Epithelial cell of esophagus (primary cell): ENCODE measurements at places on chromosomes 12 and 14.
A peak's percentile ranks its signal among the peaks of the same experiment; 100 is the strongest.

DNA sequence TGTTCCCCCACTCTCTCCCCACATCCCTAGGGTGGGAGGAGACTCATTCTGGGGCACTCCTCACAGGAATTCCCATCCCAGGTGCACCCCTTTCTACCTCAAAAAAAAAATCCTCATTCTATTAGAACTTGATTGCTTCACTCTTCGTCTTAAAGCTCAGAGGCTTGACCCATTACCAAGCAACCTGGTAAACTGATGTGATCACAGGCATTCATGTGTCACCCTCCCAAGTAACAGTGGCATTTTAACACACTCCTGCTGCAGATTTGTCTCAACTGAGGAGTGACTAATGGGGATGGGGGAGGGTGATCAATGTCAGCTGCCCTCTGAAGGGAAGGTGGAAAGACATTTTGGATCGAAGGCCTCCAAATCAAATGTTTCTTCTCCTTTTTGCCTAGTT, 78.1 kb upstream of the PTHLH start:
- peak; percentile 72 for DNase-seq

DNA sequence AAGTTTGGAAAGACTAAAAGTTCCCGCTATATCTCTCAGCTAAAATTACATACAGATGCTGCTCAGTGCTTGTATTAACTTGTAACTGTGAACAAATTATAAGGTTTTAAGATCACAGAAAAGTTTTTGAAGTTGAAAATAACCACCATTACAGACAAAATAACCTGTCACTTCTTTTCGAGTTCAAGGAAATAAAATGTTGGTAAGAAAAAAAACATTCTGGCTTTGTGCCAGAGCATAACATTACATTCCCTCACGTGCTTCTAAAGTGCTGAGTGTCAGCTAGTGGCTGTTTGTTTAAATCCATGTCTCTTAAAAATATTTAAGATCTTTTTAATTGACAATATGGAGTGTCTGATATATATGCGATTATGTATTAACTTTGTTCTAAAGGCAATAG, 27.2 kb upstream of the ADAMTS20 start:
- peak; percentile 4 for DNase-seq

DNA sequence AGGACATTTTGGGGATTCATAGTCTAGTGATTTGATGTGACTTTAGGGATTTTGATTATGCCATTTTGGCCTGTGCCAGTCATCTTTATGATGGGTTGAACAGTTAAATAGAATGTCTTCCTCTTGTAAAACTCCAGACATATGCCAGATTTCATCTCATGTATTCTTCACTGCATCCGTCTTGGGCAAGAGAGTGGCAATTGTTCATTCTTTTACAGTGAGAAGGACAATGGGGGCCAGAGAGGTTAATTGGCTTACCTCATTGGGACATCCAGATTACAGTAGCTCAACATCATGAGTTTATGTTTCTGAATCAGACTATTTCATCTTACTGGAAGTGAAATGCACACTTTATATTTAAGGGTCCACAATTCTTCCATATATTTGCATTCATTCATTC, 108.2 kb upstream of the SLC38A2 start:
- DNase-seq: no peak

- DNase-seq: no peak
Observed at GRCh38 chr14:22412926-22413411, 176.1 kb downstream of the DAD1 start.
